ENCODE measurements at places on chromosomes 5 and 9.

DNA sequence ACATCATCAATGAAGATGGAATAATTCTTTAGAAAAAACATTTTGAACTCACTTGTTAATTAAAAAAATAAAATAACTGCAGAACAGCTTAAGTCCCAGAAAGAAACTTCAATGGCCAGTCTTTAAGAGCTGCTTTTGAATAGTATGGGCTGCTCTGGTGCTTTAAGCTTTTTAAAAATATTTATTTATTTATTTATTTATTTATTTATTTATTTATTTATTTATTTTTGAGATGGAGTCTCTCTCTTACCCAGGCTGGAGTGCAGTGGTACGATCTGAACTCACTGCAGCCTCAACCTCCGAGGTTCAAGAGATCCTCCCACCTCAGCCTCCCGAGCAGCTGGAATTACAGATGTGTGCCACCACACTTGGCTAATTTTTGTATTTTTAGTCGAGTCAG, 516.3 kb upstream of the DAP start:
- no peak for DNase-seq

DNA sequence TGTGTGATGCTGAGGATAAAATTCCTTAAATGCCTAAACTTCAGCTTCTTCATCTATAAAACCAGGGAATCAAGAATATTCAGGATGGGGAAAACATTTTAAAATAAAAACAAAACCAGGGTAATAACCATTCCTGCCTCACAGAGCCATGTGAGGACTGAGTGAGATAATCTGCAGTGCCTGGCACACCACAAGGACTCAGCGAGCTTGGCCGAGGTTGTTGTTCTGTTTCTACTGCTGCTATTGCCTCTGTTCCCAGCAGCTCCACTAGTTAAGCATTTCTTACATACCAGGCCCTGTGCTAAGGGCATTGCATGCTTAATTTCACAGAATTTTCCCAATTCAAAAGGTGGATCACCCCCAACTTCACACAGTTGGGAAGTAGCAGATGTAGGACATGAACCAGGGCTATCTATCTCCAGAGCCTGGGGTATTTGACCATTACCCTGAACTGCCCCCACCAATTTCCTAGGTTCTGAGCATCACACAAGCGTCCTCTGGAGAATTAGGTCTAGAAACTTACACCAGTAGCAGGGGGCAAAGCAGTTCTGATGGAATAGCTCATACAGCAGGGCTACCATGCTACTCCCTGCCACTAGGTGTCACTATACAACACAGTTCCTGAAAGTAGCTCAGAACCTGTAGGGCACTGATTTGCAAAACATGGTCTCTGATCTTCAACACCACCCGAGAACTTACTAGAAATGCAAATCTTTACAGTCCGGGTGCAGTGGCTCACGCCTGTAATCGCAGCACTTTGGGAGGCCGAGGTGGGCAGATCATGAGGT, 74.3 kb downstream of the LRSAM1 start:
- no peak for DNase-seq

DNA sequence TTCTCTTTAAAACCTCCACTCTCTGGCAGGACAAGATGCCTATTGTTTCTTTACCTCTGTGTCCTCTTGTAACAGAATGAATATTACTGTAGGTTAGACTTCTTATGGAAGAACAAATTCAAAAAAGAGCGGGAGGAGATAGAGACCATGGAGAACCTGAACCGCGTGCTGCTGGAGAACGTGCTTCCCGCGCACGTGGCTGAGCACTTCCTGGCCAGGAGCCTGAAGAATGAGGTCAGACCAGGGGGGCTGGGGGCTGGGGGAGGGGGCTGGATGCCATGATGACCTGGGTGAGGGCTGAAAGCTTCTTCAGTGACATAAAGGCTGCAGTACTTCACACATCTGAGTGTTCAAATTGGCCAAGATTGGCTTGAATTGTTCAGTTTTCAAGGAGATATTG, 61.4 kb downstream of the CFAP90 start:
- DNase-seq, result no peak

DNA sequence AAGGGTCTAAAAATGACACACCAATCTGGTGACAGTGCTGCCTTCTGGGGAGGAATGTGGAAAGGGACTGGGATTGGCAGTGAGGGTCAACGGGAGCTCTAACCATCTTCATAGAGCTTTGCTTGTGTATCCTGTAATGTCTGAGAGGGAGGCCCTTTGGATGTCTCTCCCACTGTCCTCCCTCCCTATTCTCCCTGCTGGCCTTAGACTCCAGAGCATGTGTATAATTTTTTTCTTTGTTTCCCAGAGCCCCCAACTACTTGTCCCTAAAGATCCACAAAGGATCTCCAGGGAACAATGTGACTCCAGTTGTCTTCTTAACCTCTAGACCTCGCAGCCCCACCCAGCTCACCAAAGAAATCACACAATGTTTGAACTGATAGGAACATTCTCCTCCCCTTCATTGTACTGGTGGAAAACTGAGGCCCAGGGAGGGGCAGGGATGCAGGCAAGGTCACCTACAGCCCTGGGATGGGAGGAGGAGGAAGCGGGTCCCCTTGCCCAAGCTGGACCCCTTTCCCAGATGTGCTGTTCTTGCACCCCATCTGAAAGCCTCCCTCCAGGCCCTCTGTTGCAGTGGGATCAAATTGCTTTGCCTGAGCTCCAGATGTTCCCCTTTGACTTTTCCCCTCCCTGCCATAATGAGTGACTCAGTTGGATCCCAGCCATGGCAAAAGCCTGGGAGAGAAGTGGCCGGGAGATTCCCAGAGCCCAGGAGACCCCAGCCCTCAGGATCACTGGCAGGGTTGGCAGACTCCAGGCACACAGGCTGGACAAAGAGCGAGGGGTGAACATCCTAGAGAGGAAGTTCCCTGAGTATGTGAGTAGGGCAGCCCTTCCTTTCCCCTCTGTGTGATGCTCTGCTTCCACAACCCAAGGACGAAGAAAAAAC, 21.8 kb downstream of the SPARC start:
- no peak for DNase-seq

DNA sequence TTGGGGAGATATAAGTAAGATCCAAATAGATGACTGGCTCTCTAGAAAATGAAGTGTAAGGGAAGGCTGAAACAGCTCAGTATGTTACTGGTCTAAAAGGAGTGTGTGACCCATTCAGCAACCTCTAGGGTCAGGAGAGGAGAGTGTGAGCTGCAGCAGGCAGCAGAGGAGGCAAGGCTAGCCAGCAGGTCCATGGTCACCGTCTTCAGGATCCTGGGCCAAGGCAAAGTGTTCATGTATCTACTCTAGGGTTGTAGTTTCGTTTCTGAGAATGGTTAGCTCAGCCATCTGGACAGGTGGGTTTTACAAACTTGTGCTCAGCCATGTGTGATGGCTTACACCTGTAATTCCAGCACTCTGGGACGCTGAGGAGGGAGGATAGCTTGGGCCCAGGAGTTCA, 13.7 kb downstream of the MYO10 start:
- no peak for DNase-seq

DNA sequence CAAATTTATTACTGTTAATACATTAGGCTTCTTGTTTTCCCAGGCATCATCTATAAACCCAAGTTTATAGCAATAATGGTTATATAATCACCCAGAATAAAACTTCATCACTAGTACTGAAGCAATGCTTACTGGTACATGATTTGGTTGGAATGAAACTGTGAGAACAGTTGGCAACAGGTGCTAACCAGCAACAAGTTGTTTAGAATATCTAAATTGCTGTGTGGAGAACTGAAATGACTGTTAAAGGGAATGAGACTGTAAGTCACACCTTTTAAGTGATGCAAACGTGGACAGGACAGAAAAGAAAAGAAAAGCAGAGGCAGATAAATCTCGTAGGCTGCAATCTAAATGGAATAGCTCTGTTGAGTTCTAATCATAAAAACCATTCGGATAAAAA, 2.5 kb downstream of the YIPF5 start:
- DNase-seq, result no peak

GRCh38 chr9:120324461-120324860, 255.5 kb downstream of the CDK5RAP2 start:
- no peak for DNase-seq

DNA sequence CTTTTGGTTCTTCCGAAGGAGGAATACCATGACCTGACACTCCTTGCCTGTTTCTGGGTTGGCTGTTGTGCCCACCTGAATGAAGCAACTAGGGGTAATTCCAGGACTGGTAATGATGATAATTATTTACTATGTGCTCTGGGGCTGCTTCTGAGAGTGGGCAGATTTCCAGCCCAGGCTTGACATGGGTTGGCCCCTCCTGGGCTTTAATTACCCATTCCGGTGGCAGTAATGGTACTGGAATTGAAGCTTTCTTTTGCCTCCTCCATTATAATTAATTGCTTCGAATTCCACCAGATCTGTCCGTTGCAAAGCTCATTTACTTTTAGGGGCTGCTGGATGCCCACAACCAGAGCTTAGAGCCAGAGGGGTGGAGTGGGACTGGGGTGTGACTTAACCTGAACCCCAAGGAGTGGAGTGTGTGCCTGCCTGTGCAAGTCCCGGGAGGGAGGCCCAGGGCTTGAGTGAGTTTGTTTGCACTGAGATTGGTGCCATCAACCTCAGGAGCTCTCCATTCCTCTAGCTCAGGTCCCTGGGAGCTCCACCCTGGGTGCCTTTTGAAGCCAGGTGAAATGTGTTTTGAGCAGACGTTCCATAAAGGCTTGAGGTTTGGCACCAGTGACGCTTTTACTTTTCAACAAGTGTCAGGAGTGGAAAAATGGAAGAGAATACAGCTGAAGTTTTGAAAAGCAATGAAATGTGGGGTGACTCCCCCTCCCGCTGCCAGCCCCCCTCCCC, 214.6 kb downstream of the PDZD2 start:
- DNase-seq, result no peak

- DNase-seq, result no peak
Observed at GRCh38 chr5:141514330-141515133, 25.7 kb downstream of the PCDHGC5 start.

- DNase-seq, result no peak
Observed at GRCh38 chr5:94702729-94703128, 84.3 kb downstream of the SLF1 start.
